Stimulated activated CD8-positive, alpha-beta memory T cell treated with anti-CD3 and anti-CD28 coated beads, Interleukin-15, amount 100 ng/mL, for 1 hour (primary cell): ENCODE measurements at places on chromosomes 2 and 18.

DNA sequence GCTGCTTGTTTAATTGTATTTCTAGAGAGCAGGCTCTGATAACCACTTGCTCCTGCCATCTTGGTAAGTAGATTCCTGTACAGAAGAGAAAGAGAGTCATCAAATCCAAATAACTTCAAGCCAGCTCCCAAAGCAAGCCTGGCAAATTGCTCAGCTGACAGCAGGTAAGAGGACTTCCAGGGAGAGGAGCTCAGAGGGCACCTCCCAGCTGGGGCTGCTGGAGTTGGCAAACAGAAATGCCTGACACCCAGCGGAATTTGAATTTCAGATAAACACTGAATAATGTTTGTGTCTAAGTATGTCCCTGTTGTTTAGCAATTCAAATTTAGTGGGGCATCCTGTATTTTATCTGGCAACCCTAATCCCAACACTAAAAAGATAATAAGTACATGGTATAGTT lies 86.2 kb downstream of the MYL12B start:
- no peak for DNase-seq

GRCh38 chr2:180494286-180494685 lies 486.1 kb upstream of the UBE2E3 start:
- DNase-seq, result no peak

- DNase-seq, result no peak
Measured at GRCh38 chr18:47800248-47800647, 130.2 kb downstream of the SMAD2 start.

DNA sequence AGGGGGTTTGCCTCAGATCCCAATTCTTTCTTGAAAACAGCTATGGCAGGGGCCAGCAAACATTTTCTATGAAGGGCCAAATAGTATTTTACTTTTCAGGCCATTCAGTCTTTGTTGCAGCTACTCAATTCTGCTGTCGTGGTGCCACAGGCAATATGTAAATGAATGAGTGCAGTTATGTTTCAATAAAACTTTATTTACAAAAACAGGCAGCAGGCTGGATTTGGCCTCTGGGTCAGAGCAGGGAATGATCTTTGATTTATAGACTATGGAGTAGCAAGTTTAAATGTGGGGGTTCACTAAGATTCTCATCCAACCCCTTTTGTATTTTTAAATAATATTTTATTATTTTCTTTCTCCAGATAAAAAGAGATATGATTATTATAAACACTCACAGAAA lies 72.4 kb downstream of the IRS1 start:
- no peak for DNase-seq

- no peak for DNase-seq
Measured at GRCh38 chr2:169980001-169980400, 152.7 kb downstream of the UBR3 start.

- DNase-seq, result no peak
Measured at GRCh38 chr2:100780203-100781008, 39.5 kb upstream of the NPAS2 start.

- DNase-seq, result no peak
Measured at GRCh38 chr2:195779491-195779890, 122.5 kb downstream of the SLC39A10 start.

DNA sequence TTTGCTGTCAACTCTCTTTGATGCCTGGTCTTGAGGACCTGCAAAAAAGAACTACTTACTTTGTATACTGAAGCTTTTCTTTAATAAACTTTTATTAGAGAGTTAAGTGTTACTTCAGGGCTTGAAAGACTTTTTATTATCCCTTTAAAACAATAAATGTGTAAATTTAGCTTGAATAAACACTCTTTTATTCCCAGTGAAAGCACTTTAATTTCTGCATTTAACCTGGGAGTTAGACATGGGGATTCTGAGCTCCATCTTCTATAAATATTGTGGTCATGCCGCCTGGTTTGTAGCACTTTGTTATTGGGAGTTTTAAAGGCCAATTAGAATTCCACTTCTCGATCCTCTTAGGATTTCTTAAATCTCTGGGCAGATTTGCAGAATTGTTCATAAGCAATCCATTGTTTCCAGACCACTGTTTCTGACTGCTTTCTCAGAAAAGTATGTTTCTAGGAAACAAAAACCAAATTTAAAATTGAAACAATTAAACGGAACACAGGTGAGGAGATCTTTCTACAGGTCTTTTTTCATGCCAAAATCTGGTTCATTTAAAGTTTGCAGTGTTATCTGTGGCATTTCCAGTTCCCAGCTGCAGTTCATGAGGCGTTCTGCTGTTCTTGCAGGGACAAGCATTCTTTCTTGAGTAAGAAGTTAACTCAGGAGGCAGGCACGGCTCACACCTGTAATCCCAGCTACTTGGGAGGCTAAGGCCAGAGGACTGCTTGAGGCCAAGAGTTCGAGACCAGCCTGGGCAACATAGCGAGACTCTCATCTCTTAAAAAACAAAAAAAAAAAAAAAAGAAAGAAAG lies 18.1 kb upstream of the E2F6 start:
- DNase-seq, result no peak

GRCh38 chr2:74876081-74876886 lies 42.4 kb downstream of the HK2 start:
- no peak for DNase-seq

DNA sequence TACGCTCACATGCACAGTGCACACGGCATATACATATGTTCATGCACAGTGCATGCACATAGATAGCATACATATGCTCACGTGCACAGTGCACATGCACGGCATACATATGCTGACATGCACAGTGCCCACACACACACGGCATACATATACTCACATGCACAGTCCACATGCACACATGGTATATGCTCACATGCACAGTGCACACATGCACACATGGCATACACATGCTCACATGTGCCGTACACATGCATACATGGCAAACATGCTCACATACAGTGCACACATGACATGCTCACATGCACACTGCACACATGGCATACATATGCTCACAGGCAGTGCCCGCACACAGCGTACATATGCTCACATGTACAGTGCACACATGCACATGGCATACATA lies 97.7 kb upstream of the CTDP1 start:
- no peak for DNase-seq

GRCh38 chr2:94993176-94994062 lies 32.1 kb upstream of the MAL start:
- no peak for DNase-seq

DNA sequence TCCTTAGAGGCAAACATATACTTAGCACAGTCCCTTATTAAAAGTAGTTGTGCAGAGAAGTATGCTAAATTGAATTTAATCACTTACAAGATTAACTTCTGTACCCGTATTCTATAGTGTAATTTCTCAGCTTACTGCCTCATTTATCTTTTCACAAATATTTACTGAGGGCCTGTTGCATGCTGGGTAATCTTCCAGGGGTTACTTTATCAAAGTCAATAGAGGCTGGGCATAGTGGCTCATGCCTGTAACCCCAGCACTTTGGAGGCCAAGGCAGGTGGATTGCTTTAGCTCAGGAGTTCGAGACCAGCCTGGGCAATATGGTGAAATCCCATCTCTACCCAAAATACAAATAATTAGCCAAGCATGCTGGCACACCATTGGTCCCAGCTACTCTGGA lies 111.7 kb upstream of the RAB27B start:
- DNase-seq, result no peak

DNA sequence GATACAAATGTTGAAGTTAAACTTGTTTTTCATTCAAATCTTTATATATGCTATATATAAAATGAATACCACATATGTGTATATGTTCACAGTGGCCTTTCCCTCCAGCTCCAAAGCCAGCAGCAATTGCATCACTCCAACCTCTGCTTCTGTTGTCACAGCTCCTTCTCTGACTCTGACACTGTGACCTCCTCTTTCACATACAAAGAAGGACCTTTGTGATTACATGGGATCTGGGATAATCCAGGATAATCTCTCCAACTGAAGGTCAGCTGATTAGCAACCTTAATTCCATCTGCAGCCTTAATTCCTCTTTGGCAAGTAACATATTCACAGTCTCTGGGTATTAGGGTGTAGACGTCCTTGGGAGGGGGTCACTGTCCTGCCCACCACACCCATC lies 8.4 kb downstream of the FLACC1 start:
- DNase-seq, result no peak

GRCh38 chr2:34305587-34305986 lies 706.5 kb upstream of the FAM98A start:
- no peak for DNase-seq

DNA sequence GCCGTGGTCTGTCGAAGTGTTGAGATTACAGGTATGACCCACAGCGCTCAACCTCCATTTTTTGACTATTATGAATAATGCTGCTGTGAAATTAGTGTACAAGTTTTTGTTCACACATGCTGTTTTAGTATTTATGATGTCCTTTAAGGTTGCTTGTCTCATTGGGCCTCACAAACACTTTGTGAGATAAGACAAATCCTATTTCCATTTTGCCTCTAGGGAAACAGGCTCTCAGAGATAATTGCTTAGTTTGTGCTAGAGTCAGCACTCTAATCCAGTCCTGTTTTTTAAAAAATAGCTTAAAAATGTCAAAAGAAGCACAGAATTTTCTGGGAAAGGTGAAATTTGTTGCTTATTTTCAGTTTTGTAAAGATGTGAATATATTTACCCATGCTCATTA lies 43.3 kb upstream of the CUL3 start:
- DNase-seq, result no peak

DNA sequence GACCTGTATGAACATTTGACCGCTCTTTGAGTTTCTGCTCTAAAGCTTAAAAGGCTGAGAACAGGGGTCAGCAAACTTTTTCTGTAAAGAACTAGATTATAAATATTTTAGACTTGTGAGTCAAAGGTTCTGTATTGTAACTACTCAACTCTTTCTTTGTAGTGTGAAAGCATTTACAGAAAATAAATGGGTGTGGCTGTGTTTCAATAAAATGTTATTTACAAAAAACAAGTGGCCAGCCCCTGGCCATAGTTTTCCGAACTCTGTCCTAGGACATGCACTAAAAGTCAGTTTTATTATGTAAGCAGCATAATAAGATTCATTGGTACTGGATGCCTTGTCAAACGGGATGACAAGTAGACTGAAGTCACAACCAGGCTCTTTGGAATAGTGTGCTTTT lies 434.9 kb downstream of the ZEB2 start:
- no peak for DNase-seq

DNA sequence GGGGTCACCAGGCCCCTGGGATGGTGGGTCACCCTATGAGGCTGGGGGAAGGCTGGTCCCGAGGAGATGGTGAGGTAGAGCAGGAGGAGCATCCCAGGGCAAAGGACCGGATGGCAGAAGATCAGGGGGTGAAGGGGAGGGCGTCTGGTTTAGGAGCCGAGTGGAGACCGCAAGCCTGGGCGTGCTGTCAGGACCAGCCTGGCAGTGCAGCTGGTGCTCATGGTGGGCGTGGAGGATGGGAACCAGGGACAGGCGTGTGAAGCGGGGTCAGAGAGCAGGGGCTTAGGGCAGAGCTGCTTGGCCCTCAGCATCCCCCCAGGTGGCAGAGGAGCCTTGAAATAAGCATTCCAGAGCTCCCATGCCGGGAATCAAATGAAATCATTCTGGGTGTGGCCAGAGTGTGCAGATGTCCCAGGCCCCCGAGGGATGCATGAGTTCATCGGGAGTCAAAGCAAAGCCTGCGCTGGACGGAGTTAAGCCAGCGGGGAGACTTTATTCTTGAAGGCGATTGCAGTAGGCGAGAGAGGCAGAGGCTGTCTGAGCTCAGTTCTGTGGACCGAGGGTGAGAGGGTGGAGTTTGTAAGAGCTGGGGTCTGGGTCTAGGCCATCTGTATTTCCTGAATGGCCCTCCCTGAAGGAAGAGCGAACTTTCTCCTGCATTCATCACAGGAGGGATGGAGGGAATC lies 33.1 kb upstream of the MBP start:
- DNase-seq, result no peak

DNA sequence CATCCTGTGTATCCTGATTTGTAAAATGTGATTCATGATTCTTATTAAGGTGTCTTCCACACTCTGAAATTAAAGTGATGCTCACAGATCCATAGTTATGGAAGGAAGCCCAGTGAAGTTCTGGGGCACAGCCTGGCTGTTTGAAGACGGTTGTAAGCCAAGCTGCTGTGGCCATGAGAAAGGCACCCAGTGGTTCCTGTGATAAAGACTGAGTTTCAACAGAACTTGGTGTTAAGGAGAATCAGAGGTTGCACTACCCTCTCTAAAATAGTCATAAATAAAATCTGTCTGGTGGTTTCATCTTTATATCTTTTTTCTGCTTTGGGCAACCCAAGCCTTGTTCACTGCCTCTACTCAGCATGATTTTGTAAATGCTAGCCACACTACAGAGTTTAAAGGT lies 32.2 kb upstream of the SPOPL start:
- DNase-seq, result no peak

DNA sequence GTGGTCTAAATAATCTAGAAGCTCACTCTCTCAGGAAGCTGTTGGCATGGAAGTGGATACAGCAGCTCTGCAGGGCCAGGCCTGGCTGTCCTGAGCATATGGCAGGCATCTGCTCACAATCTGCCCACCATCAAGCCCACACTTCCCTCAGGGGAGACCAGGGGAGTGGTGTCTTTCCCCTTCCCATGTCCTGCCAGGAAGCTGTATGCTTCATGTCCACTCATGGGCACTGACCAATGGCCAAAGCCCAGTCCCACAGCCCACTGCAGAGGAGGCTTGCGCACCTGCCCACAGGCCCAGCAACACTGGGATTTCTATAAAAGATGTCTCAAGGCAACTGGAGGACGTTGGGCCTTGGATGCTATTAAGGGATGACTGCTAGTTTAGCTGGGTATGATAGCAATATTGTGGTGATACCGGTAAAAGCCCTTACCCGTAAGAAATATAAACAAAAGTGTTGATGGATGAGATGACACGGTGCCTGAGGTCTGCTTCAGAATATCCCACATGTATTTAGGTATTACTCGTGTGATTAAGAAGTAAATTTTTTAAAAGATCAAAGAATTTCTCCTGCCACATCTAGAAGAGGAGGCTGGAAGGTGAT lies 106.7 kb upstream of the CTDP1 start:
- DNase-seq, result no peak

DNA sequence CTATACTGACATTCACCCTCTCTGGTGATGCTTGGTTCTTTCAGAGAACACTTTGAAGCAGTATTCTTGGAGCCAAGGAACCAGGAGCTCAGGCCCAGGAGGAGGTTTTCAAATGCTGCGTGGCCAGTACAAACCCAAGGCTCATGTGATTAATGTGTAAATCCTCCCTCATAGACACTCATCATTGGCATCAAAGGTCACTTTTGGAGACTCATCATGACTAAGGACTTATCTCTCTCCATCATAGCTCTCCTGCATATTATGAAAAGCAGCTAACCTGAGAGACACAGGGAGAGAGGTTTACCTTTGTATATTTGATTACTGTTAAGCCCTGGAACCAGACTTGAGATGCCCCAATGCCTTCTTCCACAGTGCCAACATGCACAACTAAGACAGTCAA lies 115.3 kb upstream of the SRD5A2 start:
- DNase-seq, result no peak
